Hypothalamus (tissue), 51 donors: ENCODE measurements at places on chromosomes 7 and 10.

GRCh38 chr7:34087892-34088891, 182.9 kb downstream of the BMPER start:
- DNase-seq: no peak

DNA sequence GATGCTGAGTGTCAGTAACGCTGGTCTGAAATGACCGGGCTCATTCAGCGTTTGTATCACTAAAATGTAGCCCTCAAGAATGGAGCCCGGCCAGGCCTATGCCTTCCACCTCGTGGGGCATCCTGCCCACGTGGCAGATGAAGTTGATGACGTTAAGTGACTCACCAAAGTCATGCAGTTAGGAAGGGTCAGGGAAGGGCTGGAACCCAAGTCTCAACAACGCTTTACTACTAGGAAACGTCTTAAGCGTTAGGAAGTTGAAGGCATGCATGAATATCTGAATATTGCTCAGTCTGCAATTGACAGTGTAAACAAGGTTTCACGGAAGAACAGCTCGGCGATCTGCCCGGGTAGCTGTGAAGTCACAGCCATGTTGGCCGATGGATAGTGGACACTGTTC, 14.0 kb upstream of the UBE3C start:
- DNase-seq: no peak

- no peak for DNase-seq
Measured at GRCh38 chr7:35723011-35723410, 28.1 kb upstream of the HERPUD2 start.

DNA sequence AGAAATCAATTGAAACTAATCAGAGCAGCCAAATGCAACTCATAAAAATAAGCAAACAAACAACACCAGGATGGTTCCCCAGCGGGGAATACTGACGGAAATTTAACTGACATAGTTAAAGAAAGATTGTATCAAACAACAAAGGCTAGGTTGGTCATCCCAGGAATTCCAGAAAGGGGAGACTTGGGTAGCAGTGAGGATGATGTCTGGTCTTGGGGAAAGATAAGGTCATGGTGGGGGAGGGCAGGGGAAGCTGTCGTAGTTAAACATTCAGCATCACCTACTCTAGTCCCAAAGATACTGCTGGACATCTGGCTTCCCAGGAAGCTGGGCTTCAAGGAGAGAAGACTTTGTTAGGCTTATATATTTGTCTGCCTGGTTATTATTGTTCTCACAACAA, 50.4 kb downstream of the DYNC1I1 start:
- DNase-seq: no peak

GRCh38 chr10:51023636-51024035, 50.7 kb upstream of the PRKG1 start:
- DNase-seq: no peak

- no peak for DNase-seq
Measured at GRCh38 chr10:49277973-49278372, 21.0 kb upstream of the C10orf71 start.
